ENCODE measurements at places on chromosomes 3 and 15. TPM values are rescaled to one million over a fixed set of nuclear protein-coding genes. Genes with fewer than 3 reads are reported as not detected.

DNA sequence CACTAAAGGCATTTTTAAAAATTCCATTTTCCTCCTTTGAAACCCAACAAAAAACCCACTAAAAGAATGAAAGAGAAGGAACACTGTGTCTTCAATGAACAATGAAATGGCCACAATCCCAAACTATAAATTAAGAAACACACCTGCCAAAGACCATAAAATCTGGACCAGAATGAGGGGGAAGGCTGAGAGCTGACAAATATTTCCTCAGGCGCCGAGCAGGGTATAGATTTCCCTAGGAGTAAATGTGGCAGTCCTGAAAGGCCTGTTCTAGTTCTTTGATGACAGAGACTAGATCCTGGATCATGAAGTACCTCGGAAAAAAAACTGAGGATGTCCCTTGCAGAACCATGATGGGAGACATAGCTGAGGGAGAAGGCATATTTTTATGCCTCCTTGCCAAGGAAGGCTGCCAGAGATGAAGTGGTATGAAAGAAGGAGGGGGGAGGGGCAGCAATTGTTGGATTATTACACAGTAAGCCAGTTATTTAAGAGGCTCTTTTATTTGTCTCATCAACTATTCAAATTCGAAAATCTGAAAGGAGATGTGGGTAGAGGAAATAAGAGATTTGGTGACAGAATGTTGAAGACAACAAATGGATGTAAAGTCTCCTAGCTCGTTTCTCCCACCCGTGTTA is 275.3 kb upstream of the GOLGA6L4 start:
- no peak for DNase-seq

Gene CHRD
- total RNA-seq = 2.6 TPM

Gene CD200R1
- 0.28 TPM for total RNA-seq

GRCh38 chr15:88334436-88334835 is 77.9 kb upstream of the NTRK3 start:
- no peak for DNase-seq

Gene LRRN1
- not detected for total RNA-seq

Gene HTR3E
- not detected for total RNA-seq

Gene B4GALT4
- 11.8 TPM for total RNA-seq

Gene GOLIM4
- total RNA-seq = 58.2 TPM

GRCh38 chr15:60520013-60520824 is 41.3 kb upstream of the ICE2 start:
- DNase-seq = no peak

- no peak for DNase-seq
Observed at GRCh38 chr3:141845407-141846049, 30.9 kb upstream of the ATP1B3 start.

DNA sequence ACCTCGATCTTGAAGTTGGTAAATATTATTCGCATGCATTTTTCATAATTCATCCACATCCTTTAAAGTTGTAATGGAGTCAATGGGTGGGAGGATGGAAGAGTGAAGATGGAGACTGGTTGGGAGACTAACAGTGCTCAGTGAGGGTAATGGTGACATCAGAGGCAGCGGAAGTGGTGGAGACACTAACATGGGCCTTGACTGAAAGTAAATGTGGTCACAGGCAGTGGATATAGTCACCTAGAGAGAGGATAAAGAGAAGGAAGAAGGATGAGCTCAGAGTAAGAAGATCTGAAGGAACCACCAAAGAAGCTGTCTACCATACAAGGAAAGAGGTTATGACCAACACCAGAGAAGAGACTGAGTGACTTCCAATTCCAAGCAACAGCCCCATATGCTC is 281.6 kb upstream of the STT3B start:
- no peak for DNase-seq

Gene LMAN1L
- 8.9 TPM for total RNA-seq

DNA sequence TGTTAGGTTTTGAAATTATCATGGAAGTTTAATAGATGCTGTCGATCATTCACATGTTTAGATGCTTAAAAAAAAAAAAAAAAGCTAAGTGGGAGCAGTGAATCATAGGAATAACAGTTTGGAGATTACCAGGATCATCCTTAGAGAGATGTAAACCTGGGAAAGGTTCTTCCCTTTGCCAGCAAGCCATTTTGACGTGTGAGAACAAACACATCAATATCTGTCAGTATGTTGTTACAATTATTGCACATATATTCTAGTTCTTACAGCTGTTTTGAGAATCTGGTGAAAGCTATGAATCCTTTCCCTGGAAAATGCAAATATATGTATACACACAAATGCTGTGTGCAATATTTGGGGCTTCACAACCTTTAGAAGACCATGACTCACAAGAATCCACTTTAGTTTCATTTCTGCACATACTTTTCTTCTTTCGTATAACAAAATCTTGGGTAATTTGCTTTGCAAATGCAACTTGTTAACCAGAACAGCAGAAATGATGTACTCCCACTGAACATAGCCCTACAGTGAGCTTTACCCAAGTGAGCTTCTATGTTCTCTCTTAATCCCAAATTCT is 12.0 kb downstream of the NFKBIZ start:
- no peak for DNase-seq

- DNase-seq = no peak
Observed at GRCh38 chr3:44992555-44993470, 16.8 kb downstream of the EXOSC7 start.

Gene COPG1
- total RNA-seq = 79.5 TPM

Gene AADACL2
- total RNA-seq = not detected

DNA sequence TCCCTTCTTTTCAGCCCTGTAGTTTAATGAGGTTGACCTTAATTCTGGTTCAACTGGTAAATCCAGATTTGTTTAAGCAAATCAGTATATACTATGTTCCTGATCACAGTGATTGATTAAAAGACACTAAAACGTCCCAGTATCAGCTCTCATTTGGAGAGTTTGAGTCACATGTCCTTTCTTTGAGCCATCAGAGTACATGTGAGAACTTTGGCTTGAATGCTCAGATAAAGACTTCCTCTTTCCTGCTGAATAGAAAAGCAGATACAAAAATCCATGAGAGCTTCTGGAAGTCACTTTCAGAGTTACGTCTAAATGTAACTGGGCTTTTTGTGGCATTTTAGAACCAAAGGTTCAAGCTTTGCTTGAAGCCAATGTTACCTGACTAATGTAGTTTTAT is 341.8 kb upstream of the SATB1 start:
- DNase-seq = no peak

DNA sequence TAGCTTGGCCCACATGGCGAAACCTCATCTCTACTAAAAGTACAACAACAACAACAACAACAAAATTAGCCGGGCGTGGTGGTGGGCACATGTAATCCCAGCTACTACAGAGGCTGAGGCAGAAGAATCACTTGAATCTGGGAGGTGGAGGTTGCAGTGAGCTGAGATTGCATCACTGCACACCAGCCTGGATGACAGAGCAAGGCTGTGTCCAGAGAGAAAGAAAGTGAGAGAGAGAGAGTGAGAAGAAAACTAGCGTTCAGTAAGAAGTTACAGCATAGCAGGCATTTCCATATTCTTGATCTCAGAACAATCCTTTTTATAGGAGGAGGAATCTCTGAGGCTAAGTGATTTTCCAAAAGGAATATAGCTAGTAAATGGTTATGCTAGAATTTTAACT is 1076.1 kb downstream of the AGBL1 start:
- no peak for DNase-seq

DNA sequence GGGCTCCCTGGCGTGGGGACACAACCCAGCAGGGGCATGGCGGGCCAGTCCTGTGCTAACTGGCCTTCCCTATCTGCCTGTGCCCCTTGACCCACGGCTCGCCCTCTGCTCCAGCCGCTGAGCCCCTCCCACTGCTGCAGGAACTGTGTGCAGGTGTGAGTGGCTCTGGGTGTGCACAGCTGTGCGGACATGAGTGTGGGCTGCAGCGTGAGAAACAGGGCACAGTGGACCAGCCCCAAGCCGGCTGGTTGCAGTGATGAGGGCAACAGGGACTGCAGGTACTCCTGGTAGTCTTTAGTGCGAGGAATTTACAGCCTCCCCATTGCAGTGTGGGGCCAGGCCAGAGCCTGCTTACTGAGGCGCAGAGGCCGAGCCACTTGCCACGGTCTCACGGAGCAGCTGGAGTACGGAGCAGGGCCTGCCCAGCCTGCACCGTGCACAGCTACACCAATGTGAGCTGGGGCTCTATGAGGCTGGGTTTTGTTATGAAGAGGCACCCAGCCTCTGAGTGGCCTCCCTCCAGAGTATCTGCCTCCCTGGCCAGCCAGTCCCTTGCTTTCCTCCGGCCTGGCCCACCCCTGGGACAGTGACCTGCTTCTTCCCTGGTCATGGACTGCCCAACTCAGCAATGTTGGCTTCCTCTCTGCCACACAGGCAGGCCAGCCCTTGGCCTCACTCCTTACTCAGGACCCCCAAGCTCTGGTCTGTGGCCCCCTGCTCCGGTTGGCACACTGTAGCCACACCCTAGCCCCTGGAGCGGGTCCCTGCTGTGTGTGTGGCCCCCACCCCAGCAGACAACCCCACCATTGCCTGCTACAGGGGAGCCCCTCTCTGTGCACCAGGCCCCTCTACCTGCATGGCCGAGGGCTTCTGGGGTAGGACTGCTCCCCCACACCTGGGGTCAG is 47.8 kb downstream of the PLXNA1 start:
- DNase-seq = no peak

GRCh38 chr3:156668073-156668763 is 6.2 kb upstream of the TIPARP start:
- DNase-seq = no peak

DNA sequence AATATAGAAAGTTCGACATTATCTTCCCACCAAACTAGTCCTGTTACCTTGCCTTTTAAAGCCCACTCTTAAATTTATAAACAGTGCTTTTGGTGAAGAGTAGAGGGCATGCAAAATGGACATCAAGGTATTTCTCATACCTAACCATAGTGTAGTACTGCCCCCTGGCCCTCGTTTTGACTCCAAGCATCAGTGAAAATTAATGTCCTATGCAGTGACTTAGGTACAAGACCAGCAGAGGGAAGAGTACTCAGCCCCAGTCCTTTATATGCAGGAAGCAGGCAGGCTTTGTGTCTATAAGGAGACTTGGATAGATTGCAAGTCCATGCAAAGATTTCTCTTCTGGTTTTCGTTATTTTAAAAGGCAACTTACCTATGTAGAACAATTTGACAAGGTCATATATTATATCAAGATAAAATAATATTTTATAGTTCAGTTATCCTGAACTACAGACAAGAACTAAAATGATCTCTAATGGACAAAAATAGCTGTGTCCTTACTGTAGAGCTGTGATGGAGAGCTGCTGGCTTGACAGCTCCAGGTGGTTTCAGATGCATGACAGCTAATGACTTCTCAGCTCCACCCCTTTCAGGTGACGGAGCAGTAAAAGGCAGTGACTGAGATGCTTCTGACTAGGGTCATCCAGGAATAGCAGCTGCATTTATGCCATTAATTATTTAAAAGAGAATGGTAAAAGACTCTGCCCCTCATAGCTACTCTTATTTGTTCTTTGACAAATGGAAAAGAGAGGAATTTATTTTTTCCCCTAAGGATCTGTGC is 646.1 kb downstream of the SQOR start:
- DNase-seq = no peak

Gene SAMMSON
- not detected for total RNA-seq

GRCh38 chr3:186722457-186722856 is 5.3 kb downstream of the KNG1 start:
- no peak for DNase-seq

- DNase-seq = no peak
Observed at GRCh38 chr3:142366434-142366833, 81.4 kb downstream of the XRN1 start.

- DNase-seq = no peak
Observed at GRCh38 chr15:80175436-80175835, 22.6 kb downstream of the FAH start.

DNA sequence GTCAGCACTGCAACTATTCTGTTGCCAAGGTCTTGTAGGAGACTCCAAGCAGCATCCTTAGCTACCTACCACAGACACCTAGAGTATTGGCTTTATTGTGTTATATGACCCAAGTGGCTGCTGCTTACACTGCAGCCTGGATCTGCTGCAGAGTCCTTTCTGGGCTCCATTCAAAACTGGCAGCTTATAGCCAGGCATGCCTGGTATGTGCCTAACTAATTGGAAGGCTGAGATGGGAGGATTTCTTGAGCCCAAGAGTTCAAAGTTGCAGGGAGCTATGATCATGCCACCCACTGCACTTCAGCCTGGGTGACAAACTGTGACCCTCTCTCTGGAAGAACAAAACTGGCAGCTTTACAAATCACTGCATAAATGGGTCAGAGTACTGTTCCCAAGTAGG is 8.6 kb downstream of the NDUFB4 start:
- no peak for DNase-seq

Gene ATP8B4
- total RNA-seq = 5.3 TPM

- DNase-seq = no peak
Observed at GRCh38 chr3:122993124-122993978, 34.2 kb downstream of the SEMA5B start.

DNA sequence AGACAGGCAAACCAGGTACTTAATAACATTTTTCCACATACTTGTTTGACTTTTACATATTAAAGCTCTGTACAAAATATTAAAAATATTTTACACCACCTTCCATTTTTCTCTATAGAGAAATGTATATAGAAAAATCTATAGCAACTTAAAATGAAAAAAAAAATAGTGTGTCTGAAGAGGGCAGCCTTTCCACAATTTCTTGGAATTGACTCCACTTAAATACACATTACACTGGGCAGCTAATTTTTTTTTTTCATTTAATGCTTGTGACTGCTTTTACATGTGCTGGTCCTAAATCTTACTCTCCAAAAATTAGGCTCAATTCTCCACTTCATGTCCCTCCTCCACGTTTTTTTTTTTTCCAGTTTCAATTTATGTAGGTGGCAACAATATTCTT is 427.0 kb upstream of the RBMS3 start:
- DNase-seq = no peak

DNA sequence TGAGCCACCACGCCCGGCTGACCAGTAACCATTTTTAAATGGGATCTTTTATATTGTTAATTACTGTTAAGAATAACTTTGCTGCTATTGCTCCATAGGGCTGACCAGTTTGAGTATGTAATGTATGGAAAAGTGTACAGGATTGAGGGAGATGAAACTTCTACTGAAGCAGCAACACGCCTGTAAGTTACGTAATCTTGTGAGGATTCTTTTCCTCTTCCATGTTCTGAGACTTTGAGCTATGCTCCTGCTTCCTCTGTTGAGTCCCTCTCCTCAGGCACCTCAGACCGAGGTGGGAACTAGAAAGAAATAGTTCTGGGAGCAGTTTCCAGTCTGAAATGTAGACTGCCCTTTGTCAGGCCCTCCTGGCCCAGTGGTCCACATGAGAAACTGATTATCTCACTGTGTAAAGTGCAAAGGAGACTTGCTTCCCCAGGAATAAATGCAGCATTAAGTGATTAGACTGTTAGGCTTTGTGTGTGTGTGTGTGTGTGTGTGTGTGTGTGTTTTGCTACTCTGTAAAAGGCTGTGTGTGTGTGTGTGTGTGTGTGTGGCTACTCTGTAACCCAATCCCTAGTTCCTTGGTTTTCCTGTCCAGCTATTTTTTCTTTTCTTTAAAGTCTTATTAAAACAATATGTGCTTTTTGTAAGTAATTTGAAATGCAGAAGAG is 5.2 kb downstream of the POLR2H start:
- DNase-seq = no peak

GRCh38 chr3:9815986-9816385 is 5.9 kb downstream of the TTLL3 start:
- no peak for DNase-seq
